ENCODE measurements at places on chromosomes 11 and 22.

GRCh38 chr11:5234381-5234834, at the start of gene HBD:
Gene HBD, minus strand, starts transcription at chr11:5234483. Its CDS starts 50 bp downstream, at chr11:5234433.
- no peak for DNase-seq

GRCh38 chr22:32991353-32992101, 66.7 kb downstream of the SYN3 start:
- no peak for DNase-seq

GRCh38 chr11:1880746-1881441, 10.8 kb downstream of the PRR33 start:
- DNase-seq, result no peak

DNA sequence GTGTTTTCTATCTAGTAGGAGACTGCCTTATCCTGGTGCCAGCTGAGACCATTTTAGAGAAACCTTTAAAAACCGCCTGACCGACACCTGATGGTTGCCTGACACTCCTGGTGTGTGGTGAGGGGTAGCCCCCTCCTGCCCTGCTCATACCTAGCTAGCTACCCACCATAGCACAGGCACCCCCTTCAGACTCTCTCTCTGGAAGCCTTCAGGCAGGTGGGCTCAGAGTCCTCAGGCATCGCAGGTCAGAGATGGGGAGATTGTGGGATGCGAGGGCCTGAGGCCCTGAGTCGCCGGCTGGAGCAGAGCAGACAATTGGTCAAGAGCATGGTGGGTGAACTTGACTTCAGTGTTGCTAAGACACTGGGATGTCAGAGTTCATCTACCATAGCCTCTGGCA, 424.6 kb downstream of the BRD1 start:
- DNase-seq, result no peak

- peak; percentile 62 for DNase-seq
Measured at GRCh38 chr22:39800790-39801520, 92.6 kb downstream of the ENTHD1 start.

DNA sequence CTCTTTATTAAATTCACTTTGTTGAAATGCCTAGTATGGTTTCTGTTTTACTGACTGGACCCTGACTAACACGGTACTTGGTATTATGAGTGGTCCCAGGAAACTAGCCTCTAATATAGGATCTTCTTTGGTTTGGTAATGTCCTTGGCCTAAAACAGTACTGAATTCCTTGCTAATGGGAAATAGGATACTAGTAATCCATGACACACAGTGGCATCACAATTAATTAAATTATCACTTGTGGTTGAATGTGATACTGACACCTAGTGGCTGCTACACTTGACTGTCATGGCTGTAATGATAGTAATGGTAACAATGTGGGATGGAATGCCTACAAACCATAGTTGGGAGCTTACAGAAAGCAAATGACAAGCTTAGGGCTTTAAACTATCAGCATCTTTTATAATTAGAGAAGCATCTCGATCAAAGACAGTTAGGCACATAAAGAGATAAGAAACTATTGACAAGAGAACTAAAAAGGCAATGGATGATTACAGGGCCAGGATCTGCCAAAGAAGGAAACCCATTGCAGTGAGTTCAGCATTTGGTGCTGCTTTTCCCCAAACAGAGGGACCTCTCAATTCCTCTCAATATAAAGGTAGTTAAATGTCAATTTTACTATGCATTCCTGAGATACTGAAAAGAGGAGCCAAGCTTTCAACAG, 8.6 kb downstream of the DNHD1 start:
- no peak for DNase-seq

GRCh38 chr11:64313491-64314145, 3.7 kb downstream of the TRMT112 start:
- no peak for DNase-seq
